ENCODE measurements at places on chromosomes 13 and 19. TPM values are rescaled to one million over a fixed set of nuclear protein-coding genes. Genes with fewer than 3 reads are reported as not detected.

- no peak for DNase-seq
These were observed 20.6 kb downstream of the BRSK1 start for GRCh38 chr19:55304279-55304978.

GRCh38 chr19:39377373-39378362, 13.2 kb downstream of the PAF1 start:
- DNase-seq = no peak

DNA sequence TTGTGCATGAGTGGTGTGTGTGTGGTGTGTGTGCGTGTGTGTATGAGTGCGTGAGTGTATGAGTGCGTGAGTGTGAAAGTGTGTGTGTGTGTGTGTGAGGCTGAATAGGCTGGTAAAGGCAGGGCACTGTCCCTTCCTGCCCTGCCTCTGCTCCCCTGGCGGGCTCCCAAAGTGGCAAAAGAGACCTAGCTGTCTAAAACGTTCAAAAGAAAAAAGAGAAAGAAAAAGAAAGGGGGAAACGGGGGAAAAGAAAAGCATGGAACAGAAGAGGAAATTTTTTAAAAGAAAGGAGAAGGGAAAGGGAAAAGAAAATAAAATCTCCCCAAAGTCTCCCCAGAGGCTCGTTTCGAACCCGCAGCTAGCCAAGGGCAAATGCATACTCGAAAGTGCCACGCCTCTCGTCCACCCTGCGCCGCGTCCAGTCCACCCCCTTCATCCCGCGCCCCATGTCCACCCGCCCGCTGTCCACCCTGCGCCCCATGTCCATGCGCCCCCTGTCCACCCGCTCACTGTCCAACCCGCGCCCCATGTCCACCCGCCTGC, 37.0 kb upstream of the FLT1 start:
- no peak for DNase-seq

The AZU1 gene
- 2.2 TPM for polyA plus RNA-seq

The CERS1 gene
- polyA plus RNA-seq = 7.1 TPM

- DNase-seq = no peak
These were observed 22.1 kb downstream of the VPS36 start for GRCh38 chr13:52428295-52428694.

The OR7D2 gene
- polyA plus RNA-seq = 0.09 TPM

- DNase-seq = no peak
These were observed 20.2 kb upstream of the CEACAM21 start for GRCh38 chr19:41555748-41556147.

The OR7C1 gene
- 0.06 TPM for polyA plus RNA-seq

DNA sequence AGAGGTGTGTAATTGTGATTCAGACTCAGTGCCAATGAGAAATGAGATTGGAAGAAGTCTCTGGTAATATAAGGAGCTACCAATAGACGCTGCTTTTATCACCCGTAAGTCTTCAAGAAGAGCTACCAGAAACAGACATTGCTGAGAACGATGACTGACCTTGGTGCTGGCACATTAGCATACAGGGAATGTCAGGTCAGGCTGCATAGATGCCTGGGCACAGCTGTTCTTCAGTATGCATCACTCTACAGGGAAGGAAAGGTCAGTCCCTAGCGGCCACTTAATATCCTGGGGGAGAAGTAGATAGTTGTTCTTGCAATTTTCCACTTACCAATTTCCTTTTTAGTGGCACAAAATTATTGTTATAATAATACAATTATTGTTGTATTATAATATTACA, 380.4 kb downstream of the PCDH9 start:
- DNase-seq = no peak

The NLRP11 gene
- 0.06 TPM for polyA plus RNA-seq

The CYP4F3 gene
- polyA plus RNA-seq = 1.3 TPM

The COL5A3 gene
- 0.99 TPM for polyA plus RNA-seq

DNA sequence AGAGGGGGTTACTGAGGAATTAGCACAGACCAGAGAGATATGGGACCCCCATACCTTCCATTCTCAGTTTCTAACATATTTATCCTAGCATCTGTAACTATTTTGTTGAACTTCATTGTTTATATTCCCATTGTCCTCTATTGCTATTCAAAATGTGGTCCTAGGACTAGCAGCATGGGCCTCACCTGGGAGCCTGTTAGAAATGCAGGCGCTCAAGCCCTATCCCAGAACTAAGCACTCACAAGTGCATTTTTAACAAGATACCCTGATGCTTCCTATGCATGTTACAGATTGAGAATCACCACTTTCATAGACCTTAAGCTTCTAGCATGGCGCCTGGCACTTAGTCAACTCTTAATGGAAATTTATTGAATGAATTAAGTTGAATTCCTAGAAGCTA, 58.3 kb upstream of the TDRD3 start:
- no peak for DNase-seq

DNA sequence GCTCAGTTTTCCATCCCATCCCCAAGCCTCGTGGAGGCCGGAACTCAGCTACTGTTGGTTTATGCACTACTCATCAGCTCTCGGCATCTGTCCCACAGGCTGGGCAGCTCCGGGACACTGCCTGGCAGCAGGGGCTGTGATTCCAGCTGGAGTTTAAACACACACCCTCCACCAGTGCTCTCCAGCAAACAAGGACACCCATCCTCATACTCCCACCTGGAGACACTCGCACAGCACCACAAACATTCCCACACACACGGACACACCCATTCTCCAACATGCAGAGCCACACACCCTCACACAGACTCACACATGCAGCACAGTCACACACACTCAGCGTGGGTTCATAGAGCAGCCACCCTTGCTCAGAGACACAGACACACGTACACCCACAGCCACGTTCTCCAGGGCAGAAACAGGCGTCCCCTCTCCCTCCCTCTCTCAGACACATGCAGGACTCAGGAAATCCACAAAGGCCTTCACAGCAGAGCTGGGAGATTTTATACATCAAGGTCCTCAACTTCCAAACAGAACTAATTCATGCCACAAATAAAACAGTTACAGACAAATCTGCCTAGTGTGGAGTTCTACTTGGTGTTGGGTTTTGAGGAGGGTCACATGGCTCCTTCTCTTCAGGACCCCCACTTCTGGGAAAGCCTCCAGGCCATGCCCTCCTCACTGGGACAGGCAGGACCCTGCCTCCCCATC, 785.4 kb downstream of the UQCRFS1 start:
- DNase-seq = no peak

The CASP14 gene
- not detected for polyA plus RNA-seq

DNA sequence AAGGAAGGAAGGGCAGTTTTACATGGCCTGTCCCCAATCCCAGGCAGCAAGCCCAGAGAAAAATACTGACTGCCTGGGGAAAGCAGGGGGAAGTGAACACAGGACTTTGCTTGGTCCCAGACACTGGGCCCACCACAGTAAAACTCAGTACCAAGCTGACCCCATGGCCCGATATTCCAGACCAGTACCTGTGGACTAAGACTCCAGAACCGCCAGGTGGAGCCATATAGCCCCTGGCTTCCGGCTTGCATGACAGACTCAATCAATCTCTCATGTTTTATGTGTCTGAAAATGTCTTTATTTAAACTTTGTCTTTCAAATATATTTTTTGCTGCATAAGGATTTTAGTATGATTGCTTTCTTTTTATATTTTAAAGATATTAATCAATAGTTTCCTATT, 767.9 kb upstream of the SLITRK6 start:
- no peak for DNase-seq

- DNase-seq = peak; percentile 69
These were observed 1.6 kb downstream of the MYH14 start for GRCh38 chr19:50204811-50205675.

- no peak for DNase-seq
These were observed 137.3 kb upstream of the FNDC3A start for GRCh38 chr13:48838193-48838973.

DNA sequence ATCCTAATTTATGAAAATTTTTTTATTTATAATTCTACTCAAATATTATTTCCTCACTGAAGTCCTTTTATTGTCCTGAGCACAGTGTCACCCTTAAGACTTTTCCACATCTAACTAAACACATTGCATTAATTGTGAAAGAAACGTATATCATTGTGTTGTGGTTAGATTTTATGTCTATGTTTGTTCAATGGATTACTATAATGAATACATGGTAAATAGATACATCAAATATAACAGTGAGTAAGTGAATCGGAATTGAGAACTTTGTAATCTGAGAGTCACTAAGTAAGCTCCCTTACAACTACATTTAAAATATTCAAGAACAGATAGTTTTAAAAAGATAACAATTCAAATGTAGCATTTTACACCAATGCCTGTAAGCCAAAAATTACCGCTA, 417.6 kb upstream of the PCDH20 start:
- DNase-seq = no peak

The ZSCAN4 gene
- polyA plus RNA-seq = not detected

- no peak for DNase-seq
These were observed 25.9 kb downstream of the ZSWIM9 start for GRCh38 chr19:48196321-48196763.

GRCh38 chr13:101868585-101869469, 416.4 kb downstream of the ITGBL1 start:
- DNase-seq = no peak

DNA sequence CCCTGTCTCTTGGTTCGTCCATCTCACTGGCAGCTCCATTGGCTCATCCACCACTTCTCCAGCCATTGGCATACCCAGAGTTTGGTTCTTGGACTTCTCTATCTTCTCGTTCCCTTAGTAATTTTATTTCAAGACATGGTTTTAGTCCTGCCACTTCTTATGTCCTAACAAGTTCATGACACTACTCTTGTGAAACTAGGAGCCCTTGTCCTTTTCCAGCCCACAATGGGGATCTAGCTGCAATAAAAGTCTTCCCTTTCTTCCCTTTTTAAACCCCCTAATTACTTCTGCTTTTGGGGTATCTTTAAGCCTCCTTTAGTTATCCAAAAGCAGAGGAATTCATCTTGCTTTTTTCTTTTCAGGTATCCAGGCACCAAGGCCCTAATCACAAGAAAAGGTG, 2.9 kb upstream of the RCBTB2 start:
- DNase-seq = no peak

The PDE4C gene
- polyA plus RNA-seq = 0.82 TPM

GRCh38 chr19:14450168-14450874, 17.2 kb downstream of the PKN1 start:
- no peak for DNase-seq

- no peak for DNase-seq
These were observed 144.6 kb downstream of the NBEA start for GRCh38 chr13:35086667-35087066.

The ZNF98 gene
- 8.1 TPM for polyA plus RNA-seq
